Stimulated activated CD8-positive, alpha-beta memory T cell treated with anti-CD3 and anti-CD28 coated beads, Interleukin-4, amount 100 ng/mL, for 1 hour (primary cell): ENCODE measurements at places on chromosomes 12 and 14.

DNA sequence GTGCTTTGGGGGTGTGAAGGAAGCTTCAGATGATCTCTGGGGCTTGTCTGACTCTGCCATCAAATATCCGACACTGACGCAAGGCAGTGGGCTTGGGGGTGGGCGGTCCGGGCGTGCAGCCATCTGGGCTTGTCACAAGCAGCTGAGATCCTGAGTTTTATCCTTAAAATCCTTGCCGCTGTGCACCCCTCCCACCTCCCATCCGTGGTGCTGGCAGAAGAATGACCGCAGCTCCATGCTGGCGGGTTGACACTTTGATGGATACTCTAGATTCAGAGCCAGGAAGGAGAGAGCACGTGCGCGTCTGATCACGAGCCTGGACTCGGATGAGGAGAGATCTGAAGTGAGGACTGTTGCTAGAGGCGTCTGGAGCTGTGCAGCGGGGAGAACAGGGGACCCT lies 3.0 kb downstream of the ZFYVE21 start:
- DNase-seq: no peak

DNA sequence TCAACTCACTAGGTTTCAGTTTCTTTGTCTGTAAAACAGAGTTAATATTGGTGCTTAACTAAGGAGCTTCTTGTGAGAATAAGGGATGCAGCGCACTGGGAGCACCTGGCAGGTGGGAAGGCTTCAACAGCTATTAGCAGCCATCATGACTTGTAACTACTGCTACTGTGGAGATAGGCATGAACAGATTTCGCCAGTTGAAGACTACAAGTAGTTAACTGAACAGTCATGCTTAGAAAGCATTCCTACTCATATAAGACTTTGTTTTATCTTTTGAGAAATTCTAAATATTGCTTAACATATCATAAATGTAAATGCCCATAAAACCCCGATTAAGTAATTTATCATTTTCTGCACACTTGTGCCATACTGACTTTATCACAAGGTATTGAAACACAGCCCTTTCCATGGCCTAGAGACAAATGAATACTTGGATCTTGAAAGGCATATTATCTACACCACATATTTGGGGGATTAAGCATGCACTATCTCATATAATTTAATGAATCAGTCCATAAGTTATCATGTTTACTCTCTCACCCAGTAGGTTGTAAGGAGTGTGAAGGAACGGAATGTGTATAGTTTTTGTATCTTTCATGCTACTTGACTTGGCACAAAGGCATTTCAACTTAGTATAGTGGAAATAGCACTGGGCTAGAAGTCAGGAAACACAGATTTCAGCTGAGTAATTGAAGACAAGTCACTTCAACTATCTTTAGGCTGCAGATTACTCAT lies 16.1 kb downstream of the NTN4 start:
- no peak for DNase-seq

GRCh38 chr12:28767836-28768348 lies 381.2 kb upstream of the FAR2 start:
- DNase-seq: no peak

DNA sequence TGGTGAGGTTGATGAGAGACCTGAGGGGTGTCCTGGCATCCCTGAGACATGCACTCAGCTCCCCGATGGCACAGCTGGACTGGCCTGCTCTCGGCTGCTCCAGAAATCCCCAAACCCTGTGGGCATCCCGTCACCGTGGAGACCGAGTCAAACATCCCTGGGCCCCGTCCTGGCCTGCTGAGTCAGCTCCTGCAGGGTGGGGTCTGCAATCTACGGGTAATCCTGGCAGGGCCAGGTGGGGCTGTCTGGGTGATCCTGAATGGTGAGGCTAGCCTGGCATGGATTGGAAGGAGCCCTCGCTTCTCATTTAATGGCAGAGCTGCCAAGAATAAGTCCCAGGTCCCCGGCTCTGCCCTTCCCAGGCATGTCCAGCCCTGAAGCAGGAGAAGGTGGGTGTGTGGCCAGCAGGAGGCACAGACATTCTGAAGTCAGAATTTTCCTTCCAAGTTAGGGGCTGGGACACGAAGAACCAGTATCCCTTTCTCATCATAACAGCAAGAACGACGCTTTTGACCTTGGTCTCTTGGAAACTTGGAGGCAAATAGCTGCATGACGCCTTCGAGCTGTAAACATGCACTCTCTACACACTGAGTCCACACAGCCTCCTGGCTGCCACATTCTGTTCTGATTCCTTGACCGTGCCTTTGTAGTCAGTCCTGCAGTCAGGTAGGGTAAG lies 17.7 kb upstream of the SERPINA4 start:
- no peak for DNase-seq

GRCh38 chr14:105155681-105156413 lies 12.7 kb downstream of the JAG2 start:
- DNase-seq: no peak

GRCh38 chr14:68372368-68372767 lies 420.5 kb downstream of the ZFP36L1 start:
- no peak for DNase-seq

GRCh38 chr14:55701638-55702037 lies 121.6 kb downstream of the KTN1 start:
- DNase-seq: no peak

GRCh38 chr12:54287261-54288157 lies 7.0 kb downstream of the HNRNPA1 start:
- DNase-seq: no peak

DNA sequence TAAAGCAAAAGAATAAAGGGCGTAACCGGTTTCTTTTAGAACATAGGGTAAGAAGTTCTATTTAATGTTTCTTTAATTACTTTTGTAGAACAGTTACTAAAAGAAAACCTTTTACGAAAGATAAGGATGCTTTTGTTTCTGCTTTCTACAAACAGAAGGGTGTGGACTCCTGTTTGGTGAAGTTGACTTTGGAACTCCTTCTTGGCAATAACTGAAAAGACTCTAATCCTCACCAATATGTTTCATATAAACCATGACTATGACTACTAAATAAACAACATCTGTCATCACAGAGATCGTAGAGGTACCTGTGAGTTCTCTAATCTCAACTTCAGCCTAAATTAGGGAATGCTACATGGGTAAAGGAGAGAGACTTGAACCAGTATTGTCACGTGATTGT lies 210.8 kb upstream of the FLRT2 start:
- no peak for DNase-seq

- no peak for DNase-seq
These were observed 92.8 kb upstream of the TMTC2 start for GRCh38 chr12:82593901-82594396.

DNA sequence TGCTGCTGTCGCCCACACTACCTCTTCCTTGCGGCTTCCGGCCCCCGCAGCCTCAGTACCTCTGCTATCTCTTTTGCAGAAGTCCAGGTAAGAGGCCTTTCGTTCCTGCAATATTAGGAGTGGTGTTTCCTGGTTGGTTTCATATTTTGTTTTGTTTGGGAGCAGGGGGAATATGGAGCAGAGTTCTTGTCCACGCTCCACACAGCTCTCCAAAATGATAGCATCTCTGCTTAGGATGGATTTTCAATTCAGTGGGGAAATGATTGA lies 768 bp downstream of the OXA1L start:
- DNase-seq: no peak
